HL-60 (cell line): ENCODE measurements at places on chromosomes 6 and 20.

DNA sequence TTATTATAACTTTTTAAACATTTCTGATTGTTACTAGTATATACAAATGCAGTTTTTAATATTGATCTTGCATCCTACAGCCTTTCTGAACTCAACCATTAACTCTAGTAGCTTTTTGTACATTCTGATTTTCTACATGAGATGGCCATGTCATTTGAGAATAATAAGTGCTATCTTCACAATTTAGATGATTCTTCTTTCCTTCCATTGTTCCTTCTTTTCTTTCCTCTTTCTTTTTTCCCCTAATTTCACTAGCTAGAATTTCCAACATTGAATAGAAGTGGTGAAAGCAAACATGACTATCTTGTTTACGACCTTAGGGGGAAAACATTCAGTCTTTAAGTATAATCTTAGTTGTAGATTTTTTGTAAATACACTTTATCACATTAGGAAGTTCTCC is 128.2 kb upstream of the PRSS16 start:
- no peak for DNase-seq

GRCh38 chr6:45845567-45845966 is 170.1 kb downstream of the CLIC5 start:
- DNase-seq: no peak

DNA sequence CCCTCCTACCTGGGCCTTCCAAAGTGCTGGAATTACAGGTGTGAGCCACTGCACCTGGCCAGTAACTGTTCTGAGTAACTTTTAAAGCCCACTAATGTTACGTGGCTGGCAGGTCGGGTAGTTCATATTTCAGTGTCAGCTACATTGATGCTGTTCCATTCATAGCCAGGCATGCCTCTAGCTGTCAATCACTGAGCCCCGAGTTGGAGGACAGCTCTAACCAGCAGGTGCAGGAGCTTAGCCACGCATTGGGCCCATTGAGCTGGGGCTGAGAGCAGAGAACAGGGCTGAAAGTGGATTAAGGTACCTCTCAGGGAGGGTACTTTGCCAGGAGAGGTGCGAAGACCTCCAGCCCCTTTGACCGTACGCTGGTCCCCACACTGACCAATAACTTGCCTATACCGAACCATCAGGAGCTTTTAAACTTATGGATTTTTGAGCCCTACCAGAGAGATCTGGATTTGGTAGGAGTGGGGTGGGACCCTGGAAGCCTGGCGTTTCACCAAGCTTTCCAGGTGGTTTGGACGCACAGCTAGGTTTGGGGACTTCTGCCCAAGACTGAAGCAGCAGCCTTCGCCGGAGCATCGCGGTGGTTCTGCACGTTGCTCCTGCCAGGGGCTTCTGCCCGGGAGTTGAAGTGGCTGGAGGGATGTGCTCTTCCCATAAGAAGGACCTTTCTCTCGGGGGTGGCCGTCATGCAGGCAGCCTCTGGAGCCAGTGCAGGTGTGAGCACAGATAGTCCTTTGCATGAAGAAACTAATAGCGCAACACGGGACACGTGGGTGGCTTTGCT is 82.6 kb downstream of the SERAC1 start:
- no peak for DNase-seq

DNA sequence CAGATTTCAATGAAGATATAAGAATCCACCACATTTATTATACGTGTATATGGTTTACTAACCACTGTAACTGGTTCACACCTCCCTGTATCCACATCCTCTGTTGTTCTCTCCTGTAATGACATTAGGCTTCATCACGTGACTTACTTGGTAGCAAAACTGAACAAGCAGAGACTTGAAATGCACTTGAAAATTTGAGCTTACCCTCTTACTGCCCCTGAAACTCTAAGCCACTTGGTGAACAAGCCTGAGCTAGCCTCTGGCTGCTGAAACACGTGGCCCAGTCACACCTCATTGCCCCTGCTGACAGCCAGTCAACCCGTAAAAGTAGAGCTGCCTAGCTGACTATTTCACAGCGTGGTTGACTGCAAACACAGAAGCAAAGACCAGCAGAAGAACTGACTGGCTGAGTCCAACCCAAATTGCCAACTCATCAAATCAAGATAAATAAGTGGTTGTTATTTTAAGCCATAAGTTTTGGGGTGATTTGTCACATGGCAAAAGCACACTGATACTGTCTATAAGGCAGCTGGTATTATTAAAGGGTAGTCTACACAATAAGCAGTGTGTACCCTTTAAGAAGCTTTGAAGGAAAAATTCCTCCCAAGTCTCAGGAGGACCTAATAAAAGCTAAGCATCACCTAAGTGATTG is 109.0 kb downstream of the RALGAPA2 start:
- no peak for DNase-seq

DNA sequence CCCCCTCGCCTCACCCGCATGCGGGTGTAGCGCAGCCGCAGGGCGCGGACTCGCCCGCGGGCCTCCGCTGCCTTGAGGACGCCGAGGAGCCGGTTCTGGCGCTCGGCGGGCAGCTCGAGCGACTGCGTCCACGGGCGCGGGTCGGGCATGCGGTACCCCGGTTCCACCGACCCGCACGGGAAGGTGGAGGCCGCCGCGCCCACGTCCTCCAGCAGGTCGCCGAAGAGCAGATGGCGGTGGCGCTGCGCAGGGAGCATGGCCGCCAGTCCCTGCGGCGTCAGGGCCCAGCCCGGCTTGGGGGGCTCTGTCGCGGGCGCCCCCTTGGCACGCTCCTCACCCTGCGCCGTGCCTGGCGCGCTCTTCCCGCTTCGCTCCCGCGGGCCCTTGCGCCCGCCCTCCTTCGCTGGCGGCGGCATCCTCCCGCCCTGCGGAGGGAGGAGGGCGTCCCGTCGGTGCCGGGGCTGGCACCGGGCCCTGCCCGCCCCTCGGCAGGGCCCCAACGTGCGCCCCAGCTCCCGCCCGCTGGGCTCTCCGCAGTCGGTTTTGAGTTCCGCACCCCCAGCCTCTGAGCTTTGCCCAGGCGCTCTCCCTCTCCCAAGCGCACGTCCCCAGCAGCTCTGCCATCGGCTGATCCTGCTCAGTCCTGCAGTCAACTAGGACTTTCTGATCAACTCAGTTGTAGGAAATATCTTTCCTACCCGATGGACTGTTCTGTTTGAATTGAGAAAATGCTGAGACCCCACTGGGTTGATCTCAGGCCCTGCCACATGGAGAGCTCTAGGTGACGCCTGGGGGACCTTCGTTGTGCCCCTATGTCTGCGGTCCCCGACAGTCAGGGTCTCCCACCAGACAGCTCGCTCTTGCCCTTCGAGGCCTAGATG is at the start of gene LKAAEAR1:
Gene LKAAEAR1 (minus strand): TSS at position 595 of the 881 bp plus-strand sequence. CDS start 179 bp downstream, at position 416.
- DNase-seq: no peak

GRCh38 chr20:32064667-32065066 is 12.6 kb downstream of the HCK start:
- DNase-seq: no peak

GRCh38 chr6:15623276-15624116 is 39.3 kb downstream of the DTNBP1 start:
- DNase-seq: no peak

GRCh38 chr20:61645732-61646131 is 393.7 kb downstream of the CDH4 start:
- no peak for DNase-seq

DNA sequence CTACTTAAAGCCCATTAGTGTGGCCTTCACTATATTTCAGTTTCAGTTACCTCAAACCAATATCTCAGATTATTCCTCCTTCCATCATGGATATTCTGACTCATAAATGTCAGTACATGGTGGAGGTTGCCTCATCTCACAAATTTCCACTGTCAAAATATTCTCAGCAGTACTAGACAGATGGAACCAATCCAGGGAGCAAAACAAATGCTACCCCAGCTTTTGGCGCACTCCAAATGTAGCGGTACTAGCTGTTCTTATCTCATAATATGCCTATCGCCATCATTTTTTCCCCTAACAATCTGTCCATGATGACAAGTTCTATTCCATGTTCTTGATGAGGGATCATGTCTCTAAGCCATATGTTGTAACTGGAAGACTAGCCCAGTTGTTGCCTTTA is 1026.1 kb downstream of the KIF16B start:
- no peak for DNase-seq

- DNase-seq: no peak
These were observed 225.4 kb downstream of the PRL start for GRCh38 chr6:22071270-22072041.

DNA sequence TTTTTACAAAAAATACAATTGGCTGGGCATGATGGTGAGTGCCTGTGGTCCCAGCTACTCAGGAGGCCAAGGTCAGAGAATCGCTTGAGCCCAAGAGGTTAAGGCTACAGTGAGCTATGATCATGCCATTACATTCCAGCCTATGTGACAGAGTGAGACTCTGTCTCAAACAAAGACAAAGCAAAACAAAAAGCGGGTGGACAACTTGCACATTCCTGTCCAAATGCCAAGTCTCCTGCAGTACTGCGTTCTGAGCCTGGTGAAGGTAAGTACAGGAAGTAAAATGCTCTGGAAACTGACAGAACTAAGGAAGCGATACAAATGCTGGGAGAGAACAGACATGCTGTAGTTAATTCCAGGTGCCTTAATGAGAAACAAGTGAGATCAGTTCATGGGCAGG is 20.4 kb upstream of the TMEM242 start:
- no peak for DNase-seq

DNA sequence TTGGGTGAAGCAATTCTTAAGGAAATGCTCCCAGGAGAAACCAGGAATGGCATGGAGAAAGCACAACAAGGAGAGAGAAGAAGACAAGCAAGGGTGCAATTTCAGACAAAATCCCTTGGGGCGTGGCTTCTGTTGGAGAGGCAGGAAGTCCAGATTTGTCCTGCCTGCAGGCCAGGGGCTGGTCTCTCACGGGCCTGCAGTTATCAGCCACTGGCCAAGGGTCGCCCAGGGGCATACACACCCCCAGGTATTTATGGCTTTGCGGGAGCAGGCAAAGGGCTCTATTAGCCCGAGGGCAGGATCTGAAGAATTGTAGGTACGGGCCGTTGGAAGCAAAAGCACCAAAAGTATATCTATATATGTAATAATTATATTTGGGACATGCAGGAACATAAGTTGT is 87.7 kb downstream of the IYD start:
- no peak for DNase-seq

DNA sequence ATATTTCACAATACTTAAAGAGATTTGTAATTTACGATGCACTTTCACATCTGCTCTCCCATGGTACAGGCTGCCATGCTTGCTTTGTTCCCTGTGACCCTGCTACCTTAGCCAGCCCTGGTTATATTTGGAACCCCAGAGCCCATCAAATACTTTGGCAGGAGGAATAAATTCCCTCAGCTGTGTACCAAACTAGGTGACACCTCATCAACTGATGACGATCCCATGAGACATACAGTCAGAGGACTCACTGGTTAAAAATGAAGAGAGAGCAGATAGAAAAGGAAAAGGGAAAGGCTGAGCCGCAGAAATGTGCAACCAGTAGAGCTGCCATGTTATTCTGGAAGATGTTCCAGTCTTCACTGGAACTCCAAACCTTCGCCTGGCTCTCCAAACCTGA is 120.0 kb downstream of the SIM1 start:
- no peak for DNase-seq

GRCh38 chr20:3051385-3052019 is 5.7 kb downstream of the MRPS26 start:
- no peak for DNase-seq
